ENCODE measurements at places on chromosomes 1 and 21.

- DNase-seq: no peak
Observed at GRCh38 chr1:101460739-101461138, 223.9 kb downstream of the S1PR1 start.

GRCh38 chr1:116911779-116912469 lies 2.2 kb downstream of the PTGFRN start:
- no peak for DNase-seq

- DNase-seq: no peak
Observed at GRCh38 chr1:156755527-156755950, 4.1 kb upstream of the HDGF start.

DNA sequence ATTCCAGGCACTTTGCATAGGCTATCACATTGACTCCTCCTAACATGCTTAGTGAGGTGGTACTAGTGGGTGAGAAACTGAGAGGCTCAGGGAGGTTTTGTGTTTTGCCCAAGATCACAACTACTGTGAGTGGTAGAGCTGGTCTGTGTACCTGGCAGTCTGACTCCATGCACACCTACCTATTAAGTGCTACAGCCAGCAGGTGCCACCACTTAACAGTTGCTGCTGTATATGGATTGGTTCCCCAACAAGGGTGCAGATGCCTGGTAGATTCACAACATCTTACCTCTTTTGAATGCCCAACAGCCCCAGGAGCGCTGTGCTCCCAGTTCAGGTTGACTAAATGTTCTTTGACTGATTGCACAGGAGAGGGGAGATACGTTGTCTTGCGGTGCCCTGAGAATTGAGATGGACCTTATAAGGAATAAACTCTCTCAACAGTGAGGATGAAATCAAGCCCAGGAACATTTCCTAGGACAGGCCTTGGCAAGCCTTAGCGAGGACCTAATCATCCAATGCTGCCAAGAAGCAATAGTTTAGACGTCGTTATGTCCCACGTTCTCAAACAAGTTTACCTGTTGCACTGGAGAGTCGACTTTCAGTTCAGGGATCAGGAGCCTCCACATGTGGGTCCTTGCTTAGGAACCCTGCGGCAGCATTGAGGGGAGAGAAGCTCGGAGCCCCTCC lies 78.9 kb upstream of the F3 start:
- DNase-seq: no peak

GRCh38 chr1:246477634-246478033 lies 29.4 kb downstream of the SMYD3 start:
- DNase-seq: no peak

GRCh38 chr1:151347523-151348246 lies 633 bp upstream of the RFX5 start:
- no peak for DNase-seq

- DNase-seq: no peak
Observed at GRCh38 chr1:152190589-152190988, 31.6 kb upstream of the RPTN start.

DNA sequence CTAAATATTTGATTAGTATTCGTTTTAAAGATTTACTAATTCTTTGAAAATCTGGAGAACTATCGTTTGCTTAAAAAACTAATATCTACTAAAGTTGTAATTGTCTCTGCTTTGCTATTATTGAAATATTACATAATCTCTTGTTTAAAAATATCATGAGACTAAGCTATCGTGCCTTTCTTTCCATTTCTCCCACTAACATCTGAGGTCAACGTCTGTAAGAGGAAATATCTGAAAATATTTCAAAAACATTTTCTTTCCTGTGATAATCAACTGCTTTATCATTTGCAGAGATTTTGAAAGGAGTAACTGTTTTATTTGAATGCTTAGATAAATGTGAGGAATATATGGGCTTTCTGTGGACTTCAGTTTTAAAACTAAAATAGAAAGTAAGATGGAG lies 694.1 kb downstream of the USP25 start:
- no peak for DNase-seq

GRCh38 chr1:3003941-3004270 lies 17.4 kb upstream of the ACTRT2 start:
- peak; percentile 9 for DNase-seq

- DNase-seq: no peak
Observed at GRCh38 chr1:224640587-224640986, 24.5 kb downstream of the CNIH3 start.

- DNase-seq: no peak
Observed at GRCh38 chr1:94084547-94084946, 36.4 kb downstream of the ABCA4 start.

DNA sequence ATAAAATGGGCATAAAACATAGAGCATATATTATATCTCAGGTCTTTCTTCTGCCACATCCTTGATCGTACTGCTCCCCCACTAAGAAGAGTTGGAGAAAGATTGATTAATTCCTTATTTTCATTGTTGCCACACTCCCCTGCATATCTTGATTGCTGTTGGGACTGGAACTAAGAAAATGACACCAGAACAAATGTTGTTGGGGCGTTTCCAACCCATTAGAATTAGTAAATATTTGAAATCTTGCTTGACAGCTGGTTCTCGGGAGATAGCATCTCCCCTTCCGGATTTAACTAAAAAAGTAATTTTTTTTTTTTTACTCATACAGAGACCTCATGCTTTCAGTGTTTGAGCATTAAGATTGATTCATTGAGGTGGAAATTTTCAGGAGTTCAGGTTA lies 493.0 kb upstream of the PLXNA2 start:
- DNase-seq: no peak

DNA sequence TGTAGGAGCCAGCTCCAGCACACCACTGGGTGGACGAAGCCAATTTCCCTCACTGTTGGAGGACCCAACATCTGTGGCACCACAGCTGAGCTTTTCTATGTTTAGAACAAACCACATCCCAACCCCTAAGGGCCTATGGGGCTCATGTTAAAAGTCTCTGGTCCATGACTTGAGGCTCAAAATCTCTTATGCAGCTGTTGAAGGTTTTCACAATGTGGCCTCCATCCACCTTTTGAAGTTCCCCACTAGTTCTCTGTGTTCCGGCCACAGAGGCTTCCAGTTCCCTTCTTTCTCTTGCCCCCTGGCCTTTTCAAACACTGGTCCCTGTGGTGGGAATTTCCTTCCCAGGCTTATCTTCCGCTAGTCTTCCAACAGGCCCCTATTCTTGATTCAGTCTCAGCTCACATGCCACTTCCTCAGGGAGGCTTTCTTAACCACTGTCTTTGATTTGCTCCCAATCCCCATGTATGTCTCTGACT lies 3.9 kb upstream of the IFNLR1 start:
- no peak for DNase-seq

DNA sequence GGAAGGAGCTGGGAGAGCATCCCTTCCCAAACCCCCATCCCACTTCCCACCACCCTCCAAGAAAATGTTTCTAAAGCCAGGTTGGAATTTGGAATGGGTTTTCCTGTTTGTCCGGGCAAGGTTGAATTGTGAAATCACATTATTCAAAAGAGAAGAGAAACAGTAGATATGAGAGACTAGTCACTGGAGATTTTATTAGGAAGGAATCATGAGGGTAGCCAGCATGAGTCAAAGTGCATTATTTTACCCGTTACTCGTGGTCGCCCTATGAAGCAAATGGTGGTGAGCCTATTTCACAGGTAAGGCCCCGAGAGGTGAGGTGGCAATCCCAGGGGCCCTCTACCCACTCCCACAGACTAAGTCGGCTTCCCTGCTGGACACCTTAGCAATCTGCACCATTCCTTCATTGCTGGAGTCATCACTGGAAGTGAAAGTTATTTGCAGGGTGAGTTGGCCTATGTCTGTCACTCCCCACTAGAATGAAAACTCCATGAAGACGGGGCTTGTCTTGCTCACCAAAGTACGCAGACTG lies 52.8 kb downstream of the TOMM20 start:
- no peak for DNase-seq

DNA sequence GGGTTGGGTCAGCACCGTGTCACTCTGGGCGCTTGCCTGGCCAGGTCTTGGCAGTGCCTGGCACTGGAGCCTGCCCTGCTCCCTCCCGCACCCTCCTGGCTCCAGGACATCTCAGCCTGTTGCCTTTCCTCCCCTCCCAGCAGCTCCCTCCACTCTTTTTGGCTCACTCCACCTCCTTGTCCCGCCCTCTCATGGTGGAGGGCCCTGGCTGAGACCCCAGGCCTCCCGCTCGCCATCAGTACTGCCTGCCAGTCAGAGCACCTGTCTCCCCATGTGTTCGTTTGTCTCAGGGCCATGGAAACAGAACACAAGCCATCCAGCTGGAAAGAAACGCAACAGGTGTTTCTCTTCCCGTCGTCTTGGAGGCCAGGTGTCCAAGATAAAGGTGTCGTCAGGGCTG lies 61.0 kb downstream of the B3GALT5 start:
- DNase-seq: no peak

- DNase-seq: no peak
Observed at GRCh38 chr1:234531151-234531635, 52.2 kb upstream of the TARBP1 start.

DNA sequence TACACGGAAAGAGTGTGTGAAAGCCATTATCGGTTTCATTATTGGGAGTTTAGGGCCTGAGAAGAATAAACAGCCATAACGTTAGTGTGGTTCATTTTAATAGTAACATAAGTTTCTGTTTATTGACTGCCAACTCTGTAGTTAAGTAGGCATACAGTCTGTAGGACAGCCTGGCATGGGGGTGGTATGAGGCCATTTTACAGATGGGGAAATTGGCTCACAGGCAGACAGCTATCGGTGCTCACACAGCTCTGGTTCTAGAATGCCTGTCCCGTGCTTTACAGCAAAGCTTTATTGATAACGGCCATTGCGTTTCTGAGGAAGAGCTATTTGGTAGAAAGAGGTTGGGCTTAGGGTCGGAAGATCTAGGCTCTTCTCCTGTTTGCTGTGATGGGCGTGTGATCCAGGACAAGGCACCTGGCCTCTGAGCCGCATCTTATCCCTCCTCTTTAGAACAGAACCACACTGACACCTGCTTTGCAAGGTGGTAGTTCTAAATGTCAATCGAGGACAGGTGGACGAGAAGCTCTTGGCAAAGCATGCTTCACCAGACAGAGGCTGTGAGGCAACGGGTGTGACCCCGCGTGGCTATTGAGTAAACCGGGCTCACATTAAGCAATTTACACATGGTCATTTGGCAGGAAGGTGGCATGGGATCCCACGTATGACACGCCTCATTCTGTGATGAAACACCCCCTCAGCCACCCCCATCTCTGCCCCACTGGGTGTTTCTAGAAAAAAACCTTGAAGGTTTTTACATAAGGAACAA lies 14.9 kb downstream of the ETS2 start:
- DNase-seq: no peak

GRCh38 chr1:212107481-212107880 lies 71.9 kb downstream of the DTL start:
- DNase-seq: no peak

DNA sequence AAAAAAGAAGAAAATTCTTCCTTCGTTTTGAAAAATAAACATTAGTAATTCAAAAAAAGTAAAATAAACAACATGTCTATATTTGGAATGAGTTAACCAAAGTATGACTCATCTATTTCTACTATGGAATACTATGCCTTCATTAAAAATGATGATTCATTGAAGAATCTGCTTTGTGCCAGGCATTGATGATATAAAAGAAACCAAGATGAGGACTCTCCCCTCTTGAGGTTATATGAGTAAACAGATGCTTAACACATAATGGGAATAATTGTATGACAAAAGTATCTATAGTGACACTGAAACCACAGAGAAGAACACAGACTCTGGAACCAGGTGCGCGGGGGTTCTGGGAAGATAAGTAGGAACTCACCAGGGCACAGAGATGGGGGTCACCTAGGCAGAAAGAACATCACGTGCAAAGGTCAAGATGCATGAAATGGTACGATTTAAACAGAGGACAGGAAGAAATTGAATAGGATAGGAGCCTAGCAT lies 18.8 kb downstream of the ELF3 start:
- DNase-seq: no peak

DNA sequence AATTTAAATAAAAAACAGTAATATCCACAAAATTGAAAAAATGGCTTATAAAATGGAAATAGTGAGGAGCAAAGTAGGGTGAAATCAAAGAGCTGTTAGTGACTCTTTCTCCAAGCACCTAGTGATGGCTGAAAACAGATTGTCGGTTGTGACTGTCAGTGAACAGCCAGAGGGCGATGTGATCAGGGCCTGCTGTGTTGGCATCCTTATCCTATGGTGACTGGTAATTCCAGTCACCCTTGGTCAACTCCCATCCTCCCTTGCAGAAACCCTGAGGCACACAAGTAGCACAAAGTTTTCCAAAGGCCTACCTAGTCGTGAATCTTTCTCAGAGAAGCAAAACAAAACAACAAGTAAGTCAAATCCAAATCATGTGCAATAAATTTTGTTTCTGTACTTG lies 599.8 kb upstream of the CXADR start:
- no peak for DNase-seq

GRCh38 chr1:198079432-198079951 lies 77.3 kb upstream of the NEK7 start:
- no peak for DNase-seq

GRCh38 chr1:39076127-39076798 lies 50.1 kb downstream of the NDUFS5 start:
- no peak for DNase-seq

DNA sequence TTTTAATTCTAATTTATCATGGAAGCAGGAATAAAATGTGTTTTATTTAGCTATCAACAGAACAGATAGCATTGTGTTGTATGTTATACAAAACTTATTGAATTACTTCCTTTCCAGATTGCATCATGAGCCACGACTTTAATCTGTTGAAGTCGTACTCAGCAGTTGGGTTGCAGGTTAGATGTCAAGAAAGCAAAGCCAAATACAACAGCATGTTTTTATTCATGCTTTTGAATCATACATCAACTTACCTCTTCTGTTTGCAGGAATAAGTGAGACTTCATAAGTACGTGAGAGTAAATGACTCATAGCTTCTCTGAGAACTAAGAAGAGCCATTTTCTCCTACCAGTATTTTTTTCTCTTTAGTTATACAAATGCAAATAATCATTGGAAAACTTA lies 110.8 kb upstream of the ADGRL4 start:
- no peak for DNase-seq

- DNase-seq: no peak
Observed at GRCh38 chr1:20626524-20626923, 6.7 kb upstream of the PINK1 start.

GRCh38 chr1:116113615-116114014 lies 2.4 kb downstream of the MAB21L3 start:
- DNase-seq: no peak

DNA sequence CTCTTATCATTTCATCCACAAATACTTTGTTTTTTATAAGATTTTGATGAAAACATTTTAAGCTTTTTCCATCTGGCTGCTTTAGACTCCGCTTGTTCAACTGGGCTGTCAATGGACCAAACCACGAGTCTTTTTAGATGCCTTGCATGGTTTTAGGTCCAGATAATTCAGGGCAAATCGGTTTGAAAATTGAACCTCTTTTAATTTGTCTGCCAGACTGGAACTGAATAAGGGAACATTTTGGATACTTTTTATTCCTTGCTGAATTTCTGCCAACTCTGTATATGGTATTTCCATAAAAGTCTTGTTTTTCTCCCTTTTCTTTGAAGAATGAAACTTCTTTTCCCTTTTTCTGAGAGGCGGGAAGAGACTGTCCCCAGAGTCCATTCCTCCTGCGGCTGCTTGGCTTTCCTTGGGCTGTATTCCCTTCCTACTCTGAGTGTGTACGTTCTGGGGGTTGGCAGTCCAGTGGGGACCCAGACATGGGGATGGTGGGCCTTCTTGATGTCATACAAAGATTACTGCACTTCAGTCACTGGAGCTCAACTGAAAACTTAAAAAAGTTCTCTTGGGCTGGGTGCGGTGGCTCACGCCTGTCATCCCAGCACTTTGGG lies 46.5 kb upstream of the CNN3 start:
- DNase-seq: no peak

GRCh38 chr1:182303778-182304177 lies 87.8 kb downstream of the GLUL start:
- DNase-seq: no peak

GRCh38 chr1:99365545-99365944 lies 101.3 kb downstream of the PLPPR4 start:
- no peak for DNase-seq

Data from activated CD8-positive, alpha-beta memory T cell treated with anti-CD3 and anti-CD28 coated beads, Interleukin-2, amount 50 U/mL, for 4 hours (primary cell).